Activated CD4-positive, alpha-beta T cell treated with anti-CD3 and anti-CD28 coated beads, Interleukin-2, amount 50 U/mL, for 4 hours (primary cell): ENCODE measurements at places on chromosomes 4 and X.

DNA sequence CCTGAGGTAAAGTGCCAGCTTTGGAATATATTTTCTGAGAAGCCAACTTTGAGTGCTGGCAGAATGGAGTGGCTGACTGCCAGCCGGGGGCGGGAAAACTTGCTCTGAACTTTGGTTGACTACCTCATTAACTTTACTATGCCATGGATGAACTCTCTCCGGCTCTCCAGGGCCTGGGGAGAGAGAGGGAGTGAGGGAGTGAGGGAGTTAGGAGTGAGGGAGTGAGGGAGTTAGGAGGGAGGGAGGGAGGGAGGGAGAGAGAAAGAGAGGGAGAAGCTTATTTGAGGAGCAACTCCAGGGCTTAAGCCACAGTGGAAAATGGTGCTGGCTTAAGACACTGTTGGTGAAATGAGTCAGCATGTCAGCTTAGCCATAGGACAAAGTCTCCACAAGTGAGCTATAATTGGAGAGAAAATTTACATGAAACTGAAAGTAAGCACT is 280.9 kb upstream of the RPS6KA3 start:
- DNase-seq = no peak

DNA sequence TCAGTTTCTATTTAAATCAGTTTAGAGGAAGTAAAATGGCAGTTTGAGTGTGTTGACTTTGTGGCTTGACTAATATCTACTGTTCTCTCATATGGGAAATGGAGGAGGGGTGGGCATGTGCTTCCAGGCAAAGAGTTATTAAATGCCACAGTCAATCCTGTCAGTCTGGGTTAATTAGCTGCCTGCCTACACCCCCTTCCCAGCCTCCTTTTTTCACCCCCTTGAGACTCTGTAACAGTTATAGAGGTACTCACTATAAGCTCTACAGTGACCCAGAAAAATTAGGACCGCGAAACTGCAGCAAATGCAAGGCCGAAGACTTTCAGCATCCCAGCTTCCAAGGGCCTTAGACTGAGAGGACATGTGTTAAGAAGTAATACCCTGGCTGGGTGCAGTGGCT is 165.2 kb downstream of the CORIN start:
- DNase-seq = no peak

GRCh38 chrX:45017946-45018345 is 145.0 kb downstream of the KDM6A start:
- DNase-seq = no peak

GRCh38 chr4:100690812-100691211 is 173.0 kb upstream of the EMCN start:
- DNase-seq = no peak

GRCh38 chr4:154119317-154119716 is 330.4 kb upstream of the SFRP2 start:
- DNase-seq = no peak

GRCh38 chr4:4995908-4996265 is 23.4 kb downstream of the CYTL1 start:
- no peak for DNase-seq

GRCh38 chr4:155667568-155668511 is 1.2 kb downstream of the GUCY1A1 start:
- no peak for DNase-seq

GRCh38 chr4:138494931-138495330 is 252.8 kb upstream of the SLC7A11 start:
- no peak for DNase-seq

DNA sequence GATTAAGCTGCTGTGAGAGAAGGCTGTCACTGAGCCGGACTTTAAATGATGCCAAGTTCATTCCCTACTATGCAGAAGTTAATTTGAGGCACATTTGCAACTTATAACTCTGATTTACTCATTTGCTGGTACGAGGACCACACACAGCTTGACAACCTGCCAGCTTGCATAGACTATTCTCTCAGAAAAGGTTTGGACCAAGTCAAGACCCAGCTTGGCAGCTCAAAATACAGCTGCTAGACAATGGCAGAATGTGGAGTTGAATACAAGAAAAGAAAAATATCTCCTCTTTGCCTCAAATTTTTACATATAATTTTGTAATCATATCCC is 338.9 kb downstream of the DHX15 start:
- DNase-seq = no peak

- no peak for DNase-seq
These were observed 11.1 kb downstream of the GTPBP6 start for GRCh38 chrX:307261-308111.

GRCh38 chrX:10884246-10884645 is 226.9 kb upstream of the HCCS start:
- DNase-seq = no peak

- DNase-seq = no peak
These were observed 237.7 kb upstream of the TLL1 start for GRCh38 chr4:165635381-165635780.

- DNase-seq = no peak
These were observed 217.4 kb upstream of the FGF13 start for GRCh38 chrX:138928737-138929459.

- no peak for DNase-seq
These were observed 460.9 kb upstream of the FAT1 start for GRCh38 chr4:187184508-187184907.

DNA sequence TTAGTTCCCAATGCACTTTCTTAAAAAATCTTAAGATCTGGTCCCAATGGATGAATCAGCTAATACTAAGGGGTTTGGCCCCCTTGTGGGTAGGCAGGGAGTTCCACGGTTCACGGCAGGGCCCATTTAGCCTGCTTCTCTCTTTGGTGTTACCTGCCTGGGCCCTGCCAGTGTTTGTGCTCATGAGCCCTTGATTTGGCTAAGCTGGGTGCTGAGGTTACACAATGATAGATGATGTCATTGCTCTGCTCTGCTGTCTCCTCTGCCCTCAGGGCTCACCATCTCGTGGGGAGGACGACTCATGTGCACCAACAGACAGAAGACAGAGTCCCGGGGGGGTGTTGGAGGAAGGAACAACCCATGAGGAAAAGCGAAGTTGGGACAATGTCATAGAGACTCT is 24.4 kb downstream of the RTL5 start:
- DNase-seq = no peak

DNA sequence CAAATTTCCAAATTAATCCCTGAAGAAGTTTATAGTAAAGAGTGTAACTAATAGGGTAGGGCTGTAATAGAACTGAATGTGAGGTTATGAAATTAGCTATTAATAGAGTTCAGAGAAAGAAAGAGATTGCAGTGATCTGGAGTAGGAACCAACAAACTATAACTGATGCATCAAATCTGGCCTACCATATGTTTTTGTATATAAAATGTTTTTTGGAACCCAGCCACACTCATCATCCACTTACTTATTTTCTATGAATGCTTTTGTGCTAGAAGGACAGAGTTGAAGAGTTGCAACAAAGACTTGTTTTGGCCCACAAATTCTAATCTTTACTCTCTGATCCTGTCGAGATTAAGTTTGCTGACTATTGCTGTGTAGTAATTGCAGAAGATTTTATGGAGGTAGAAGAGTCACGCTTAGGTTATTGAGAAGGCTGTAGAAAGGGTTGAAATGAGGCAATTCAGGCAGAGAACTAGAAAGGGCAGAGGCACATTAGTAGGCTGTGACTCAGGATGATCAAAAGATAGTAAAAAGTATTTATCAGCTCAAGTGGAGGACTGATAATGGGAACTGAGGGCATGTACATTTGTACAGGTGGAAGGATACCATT is 298.7 kb upstream of the EMCN start:
- no peak for DNase-seq

DNA sequence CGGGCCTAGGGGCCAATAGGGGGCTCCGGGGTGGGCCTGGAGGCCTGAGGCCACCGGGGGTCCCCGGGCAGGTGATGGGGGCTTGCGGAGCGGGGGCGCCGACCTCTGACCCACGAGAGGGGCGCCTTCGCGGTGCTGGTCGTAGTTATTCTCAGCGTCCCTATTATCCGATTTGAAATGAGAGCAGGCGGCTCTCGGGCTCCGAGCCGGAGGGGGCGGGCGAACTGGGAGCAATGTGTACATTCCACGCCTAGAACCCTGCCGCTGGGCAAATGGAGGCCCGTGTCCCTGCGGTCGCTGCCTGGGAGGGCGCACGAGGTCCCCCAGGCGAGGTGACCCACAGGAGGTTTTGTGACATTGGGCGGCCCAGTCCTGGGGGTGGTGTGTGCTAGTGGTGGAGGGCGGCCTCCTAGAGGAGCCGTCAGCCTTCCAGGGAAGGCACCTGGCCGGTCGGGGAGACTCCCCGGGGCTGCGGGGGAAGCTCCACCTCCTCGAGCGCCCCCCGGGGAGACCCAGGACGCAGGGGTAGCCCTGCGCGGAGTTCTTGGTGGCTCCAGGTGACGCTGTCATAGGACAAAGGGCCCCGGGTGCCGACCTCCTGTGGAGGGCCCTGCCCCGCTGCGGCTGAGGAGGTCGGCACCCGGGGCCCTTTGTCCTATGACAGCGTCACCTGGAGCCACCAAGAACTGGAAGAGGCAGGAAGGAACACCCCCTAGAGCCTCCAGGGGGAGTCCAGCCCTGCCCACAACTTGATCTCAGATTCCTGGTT is 102.6 kb upstream of the PRKX start:
- peak; percentile 5 for DNase-seq

DNA sequence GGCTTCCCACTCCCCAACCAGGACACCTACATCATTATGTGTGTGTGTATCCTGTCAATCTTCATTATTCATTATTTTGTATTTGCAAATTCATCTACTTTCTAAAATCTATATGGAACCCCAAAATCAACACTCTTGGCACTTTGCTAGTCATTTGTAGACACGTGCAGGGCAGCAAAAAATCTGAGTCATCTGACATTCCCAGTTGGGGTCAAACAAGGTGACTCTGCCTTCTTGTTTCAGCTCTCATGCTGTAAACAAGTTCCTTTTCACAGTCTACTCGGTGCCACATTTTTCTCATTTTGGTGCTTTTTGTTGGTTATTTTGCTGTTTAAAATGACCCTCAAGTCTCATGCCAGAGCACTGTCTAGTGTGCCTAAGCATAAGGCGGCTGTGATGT is 5.9 kb downstream of the MRFAP1L1 start:
- no peak for DNase-seq

- DNase-seq = no peak
These were observed 30.0 kb downstream of the ANXA3 start for GRCh38 chr4:78581618-78582017.
